ENCODE measurements at places on chromosomes 2 and 18. TPM values are rescaled to one million over a fixed set of nuclear protein-coding genes. Genes with fewer than 3 reads are reported as not detected.

DNA sequence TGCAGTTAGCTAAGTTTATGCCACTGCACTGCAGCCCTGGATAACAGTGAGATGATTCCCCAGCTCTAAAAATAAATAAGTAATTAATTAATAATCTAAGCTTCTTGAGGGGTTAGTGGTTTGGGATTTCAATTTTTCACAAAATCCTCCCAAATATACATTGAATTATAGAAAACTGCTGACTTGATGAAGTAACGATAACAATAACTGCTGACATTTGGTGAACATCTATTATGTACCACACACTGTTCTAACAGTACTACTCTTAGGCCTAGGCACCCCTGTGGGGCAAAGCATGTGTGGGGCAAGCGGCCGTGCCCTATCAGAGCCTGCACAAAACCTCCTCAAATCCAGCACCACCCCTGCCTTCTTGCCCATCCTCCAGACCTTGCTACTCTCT, 245.8 kb upstream of the EPHA4 start:
- DNase-seq, result no peak

- no peak for DNase-seq
Observed at GRCh38 chr2:145350011-145350410, 830.1 kb upstream of the ZEB2 start.

- no peak for DNase-seq
Observed at GRCh38 chr2:31302940-31303563, 69.1 kb downstream of the EHD3 start.

DNA sequence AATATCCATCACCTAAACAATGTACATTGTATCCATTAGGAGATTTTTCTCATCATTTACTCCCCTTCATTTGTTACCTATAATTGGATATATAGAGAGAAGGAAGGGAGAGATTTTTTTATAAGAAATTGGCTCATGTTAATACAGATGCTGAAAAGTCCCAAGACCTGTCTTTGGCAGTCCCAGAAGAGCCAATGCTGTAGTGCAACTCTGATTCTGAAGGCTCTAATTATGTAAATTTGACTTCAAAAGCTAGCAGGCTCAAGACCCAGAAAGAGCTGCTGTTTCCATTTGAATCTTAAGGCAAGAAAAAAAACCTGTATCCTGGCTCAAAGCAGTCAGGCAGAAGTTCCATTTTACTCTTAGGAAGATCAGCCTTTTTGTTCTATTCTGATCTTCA, 1245.5 kb upstream of the FAM98A start:
- no peak for DNase-seq

MAP3K19 gene
- not detected for total RNA-seq

UGP2 gene
- total RNA-seq, result 195 TPM

HRH4 gene
- 0.30 TPM for total RNA-seq

- DNase-seq, result peak; percentile 68
Observed at GRCh38 chr2:201807452-201807999, 1.2 kb downstream of the CDK15 start.

DNA sequence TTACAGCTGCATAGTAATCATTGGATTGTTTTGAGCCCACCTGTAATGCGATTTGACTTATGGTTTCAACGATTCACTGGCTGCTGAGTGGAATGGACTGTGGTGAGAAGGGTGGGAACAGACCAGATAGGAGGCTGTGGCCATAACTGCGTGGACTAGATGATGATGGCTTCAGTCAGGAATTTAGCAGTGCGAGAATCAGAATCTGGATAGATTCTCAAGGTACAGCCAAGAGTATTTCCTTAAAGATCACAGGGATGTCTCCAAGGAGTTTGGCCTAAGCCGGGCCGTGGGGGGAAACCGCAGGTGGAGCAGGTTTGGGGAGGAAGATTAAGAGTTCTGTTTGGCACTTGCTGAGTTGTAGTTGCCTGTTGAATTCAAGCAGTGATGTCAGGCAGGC, 44.0 kb upstream of the CHMP1B start:
- DNase-seq, result no peak

GRCh38 chr2:72822794-72823193, 3.0 kb downstream of the EXOC6B start:
- DNase-seq, result no peak

POMC gene
- total RNA-seq, result 3.6 TPM

VWC2L gene
- total RNA-seq, result not detected

DNA sequence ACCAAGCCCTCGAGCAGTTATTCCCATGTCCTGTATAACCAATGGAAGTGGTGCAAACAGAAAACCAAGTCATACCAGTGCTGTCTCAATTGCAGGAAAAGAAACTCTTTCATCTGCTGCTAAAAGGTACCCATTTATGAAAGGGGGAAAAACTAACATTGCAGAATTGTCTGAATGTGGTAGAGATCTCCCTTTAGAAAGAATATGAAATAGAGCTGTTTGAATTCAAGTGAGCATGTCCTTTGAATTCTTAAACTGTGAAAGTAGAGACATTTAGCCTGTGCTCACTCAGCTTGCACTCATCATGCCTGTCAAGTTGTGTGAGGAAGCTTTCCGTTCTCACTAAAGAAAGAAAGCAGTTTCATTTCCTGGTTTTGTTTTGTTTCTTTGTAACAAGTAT, 87.4 kb downstream of the EML4 start:
- no peak for DNase-seq

NPHP1 gene
- total RNA-seq, result 3.2 TPM

GRCh38 chr2:128876986-128877983, 558.6 kb upstream of the HS6ST1 start:
- no peak for DNase-seq

REG3G gene
- not detected for total RNA-seq

PIAS2 gene
- 37.0 TPM for total RNA-seq
